ENCODE measurements at places on chromosomes 7 and 10.

- no peak for DNase-seq
Observed at GRCh38 chr7:133539016-133539415, 286.1 kb downstream of the EXOC4 start.

GRCh38 chr10:44856696-44857095 is 54.4 kb upstream of the TMEM72 start:
- no peak for DNase-seq

DNA sequence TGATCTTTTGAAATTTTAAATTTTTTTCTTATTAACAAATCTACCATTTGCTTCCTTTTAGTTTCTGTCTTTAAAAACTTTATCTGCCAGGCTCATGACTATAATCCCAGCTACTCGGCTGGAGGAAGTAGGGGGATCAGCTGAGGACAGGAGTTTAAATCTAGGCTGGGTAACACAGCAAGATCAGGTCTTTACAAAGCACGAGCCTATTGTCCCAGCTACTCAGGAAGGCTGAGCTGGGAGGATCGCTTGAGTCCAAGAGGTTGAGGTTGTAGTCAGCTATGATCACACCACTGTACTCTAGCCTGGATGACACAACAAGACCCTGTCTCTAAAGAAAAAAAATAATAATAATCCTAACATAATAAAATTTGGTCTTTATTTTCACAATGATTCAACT is 17.5 kb downstream of the DPY19L1 start:
- DNase-seq = no peak

- DNase-seq = no peak
Observed at GRCh38 chr7:12557282-12557681, 13.2 kb upstream of the SCIN start.

DNA sequence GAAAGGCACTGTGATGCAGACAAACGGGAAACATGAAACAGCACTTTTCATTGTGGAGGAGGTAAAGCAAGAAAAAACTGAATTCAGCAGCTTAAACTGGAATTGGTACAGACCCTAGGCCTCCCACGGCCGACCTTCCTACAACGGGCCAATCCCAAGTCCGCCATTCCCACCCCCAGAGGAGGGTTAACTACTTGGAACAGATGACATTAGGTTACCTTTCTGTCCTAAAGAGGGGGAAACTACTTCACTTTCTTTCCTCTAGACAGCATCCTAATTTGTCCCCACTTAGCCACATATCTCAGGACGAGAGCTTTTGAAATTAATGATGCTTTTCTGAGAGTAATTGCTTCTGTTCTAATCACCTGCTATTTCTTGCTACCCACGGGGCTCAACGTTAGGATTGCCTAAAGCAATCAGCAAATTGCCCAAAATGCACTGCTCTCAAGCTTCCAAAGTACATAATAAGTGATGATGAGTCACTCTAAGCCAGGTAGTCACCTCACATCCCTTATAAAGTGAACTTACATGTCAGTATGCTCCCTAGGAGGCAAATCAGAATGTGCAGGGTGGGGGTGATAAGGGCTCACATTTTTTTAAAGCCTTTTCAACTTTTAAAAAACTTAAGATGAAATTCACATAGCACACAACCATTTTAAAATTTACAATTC is 36.7 kb downstream of the LSM5 start:
- DNase-seq = no peak

DNA sequence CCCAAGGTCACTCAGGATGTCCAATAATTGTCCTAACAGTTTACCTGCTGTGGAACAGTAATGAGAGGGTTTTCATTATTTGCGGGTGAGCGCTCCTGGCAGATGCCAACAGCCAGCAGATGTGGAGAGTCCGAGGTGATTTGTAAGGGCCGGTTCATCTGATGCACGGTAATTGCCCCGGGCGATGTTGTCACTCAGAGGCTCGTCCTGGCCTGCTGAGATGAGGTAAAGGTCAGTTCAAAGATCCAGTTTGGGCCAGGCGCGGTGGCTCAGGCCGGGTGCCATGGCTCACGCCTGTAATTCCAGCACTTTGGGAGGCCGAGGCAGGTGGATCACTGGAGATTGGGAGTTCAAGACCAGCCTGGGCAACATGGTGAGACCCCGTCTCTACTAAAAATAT is 16.9 kb downstream of the LHPP start:
- DNase-seq = no peak

GRCh38 chr7:141558544-141559183 is 7.5 kb downstream of the AGK start:
- no peak for DNase-seq

Data from activated naive CD4-positive, alpha-beta T cell treated with Interleukin-2 at 50 U/mL for 16 hours (primary cell).